Choroid plexus epithelial cell (primary cell): ENCODE measurements at places on chromosomes 12 and 14.

DNA sequence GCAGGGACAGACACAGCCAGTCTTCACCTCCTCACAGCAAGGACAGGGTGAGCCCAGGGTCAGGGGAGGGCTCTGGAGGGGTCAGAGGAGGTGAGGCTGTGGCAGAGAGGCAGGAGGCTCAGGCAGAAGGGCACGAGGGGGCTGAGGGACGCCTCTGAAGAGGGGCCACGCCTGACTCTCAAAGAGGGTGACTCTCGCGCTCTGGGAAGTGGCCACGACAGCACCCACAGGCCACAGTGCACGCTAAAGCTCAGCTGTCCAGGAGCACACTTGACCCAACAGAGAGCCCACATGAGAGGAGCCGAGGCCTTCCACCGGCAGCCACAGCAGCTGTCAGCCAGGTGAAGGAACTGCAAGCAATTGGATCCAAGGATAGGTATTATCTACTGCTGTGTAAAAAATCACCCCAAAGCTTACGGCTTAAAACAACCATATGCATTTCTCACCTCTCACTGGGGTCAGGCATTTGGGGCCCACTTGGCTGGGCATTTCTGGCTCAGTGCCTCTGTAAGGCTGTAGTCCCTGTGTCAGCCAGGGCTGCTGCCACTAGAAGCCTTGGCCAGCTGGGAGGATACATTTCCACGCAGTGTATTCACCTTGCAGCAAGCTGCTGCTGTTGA is 27.8 kb downstream of the SLC6A12 start:
- no peak for DNase-seq

GRCh38 chr12:87338681-87339080 is 690.5 kb downstream of the C12orf50 start:
- no peak for DNase-seq

- DNase-seq, result no peak
Observed at GRCh38 chr12:41739066-41739465, 405.6 kb downstream of the GXYLT1 start.

DNA sequence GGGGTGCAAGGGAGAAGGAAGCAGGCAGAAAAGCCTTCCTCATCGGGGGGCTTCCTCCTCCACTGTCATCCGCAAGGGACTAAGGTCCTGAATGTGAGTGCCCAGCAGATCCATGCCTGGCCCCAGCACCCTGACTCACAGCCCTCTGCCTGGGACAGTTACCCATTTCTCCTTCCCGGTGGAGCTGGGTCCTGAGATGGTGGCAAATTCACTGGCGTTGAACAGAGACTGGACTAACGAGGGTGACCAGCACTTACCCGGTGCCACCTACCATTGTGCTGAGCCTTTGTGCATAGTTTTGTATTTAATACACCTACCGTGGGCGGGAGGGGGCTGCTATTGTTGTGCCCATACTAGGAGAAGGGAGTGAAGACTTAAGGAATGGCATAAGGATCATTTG is 30.9 kb upstream of the PLEKHG6 start:
- DNase-seq, result no peak

GRCh38 chr12:92506460-92506859 is 196.3 kb upstream of the PLEKHG7 start:
- no peak for DNase-seq

DNA sequence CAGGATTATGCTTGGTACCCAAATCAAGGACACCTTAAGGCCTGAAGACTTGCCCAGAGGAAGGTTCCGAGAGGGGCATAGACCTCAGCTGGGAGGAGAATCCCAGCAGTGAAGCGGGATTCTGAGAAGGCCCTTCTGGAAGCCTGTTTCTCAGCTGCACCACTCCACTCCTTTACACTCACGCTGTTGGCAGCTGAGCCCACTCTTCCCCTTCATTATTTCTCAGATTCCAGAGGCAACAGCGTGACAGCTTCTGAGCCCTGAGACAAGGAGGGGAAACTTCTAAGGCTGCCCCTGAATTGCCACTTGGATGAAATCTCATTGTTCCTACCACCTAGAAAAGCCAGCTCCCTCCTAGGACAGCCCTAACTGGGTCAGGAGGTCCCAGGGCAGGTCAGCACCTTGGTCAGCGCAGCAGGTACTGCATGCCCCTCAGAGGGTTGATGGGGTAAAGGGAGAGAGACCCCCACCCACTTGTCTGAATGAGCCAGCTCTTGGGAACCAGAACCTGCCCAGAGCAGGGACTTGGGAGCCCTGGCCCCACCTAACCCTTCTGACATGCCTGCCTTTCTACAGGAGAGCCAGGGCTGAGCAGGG is 53.9 kb downstream of the ISCA2 start:
- no peak for DNase-seq
